ENCODE measurements at places on chromosomes 6 and 20. TPM values are rescaled to one million over a fixed set of nuclear protein-coding genes. Genes with fewer than 3 reads are reported as not detected.

Gene MTFR2
- 2.2 TPM for total RNA-seq

Gene GLP1R
- not detected for total RNA-seq

Gene CDSN
- total RNA-seq = not detected

GRCh38 chr6:145845557-145845956 lies 31.0 kb upstream of the FBXO30 start:
- no peak overlapping the region for H3K4me3 ChIP-seq
- no peaks in the 10 kb centered on the region for H3K36me3 ChIP-seq
- no peak overlapping the region for H3K27ac ChIP-seq
- H3K27me3 ChIP-seq = no peaks in the 10 kb centered on the region

- H3K27me3 ChIP-seq = no peaks in the 10 kb centered on the region
- peak overlapping the region; percentile 81 for H3K27ac ChIP-seq
Observed at GRCh38 chr6:53795702-53796450, 1.1 kb downstream of the LRRC1 start.

DNA sequence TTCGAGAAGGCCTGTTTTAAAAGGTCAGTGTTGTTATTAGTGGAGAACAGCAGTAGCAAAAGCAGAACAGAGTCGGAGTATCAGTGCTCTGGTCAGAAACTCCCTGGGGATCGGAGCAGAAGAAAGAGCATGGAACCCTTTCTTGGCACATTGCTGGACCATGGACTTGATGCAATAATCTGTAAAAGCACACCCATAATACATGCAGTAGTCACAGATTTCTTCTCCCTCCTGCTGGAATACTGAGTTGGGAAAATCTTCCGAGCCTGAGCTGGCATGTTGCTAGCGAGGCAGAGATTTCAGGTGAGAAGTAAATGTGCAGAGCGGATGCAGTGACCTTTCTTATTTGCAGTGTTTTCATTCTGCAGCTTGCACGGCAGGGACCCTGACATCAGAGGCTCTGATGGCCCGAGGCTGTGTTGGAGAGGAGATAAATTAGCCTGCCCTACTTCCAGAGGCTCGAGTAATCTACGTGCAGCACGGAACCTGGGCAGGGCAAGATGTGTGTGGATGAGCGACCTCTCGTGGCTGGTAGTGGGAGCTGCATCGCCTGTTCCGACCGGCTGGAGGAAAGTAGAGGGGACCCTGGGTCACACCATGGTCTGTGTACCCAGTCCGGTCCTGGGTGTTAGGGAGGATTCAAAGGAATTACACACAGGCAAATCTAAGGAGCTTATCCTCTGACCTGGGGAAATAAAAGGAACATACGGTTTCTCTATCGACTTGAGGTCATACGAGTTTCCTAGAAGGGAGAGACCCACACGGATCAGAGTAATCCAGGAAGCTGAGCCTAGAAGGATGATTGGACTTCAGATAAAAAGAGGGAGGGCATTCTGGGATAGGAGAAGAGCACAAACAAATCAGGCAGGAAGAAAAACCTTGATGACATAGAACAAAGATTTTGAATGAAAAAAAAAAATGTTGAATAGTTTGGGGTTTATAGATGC lies 137.0 kb upstream of the STMND1 start:
- DNase-seq = peak; percentile 65
- no peak overlapping the region for H3K4me3 ChIP-seq
- no peaks in the 10 kb centered on the region for H3K27me3 ChIP-seq
- no peak overlapping the region for H3K27ac ChIP-seq

DNA sequence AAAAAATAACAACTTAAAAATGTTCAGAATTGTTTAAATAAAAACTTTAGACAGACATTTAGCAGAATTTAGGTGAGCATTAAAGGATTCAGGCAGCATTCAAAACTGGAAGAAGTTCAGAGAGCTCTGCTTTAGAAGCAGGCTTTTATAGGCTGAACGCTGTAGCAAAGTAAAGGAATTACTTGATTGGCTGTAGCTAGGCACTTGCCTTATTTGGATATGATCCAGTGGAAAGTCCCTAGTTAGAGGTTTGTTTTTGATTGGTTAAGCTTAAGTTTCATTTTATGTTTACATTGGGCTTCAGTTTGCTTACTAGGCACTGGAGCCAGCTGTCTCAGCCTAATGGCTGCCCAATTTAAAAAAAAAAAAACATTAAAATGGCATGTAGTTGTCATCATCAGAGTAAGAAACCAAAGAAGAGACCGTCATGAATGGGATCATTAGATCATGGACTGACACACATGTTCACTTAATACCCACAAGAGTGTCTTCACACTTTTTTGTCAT lies 65.1 kb downstream of the CBFA2T2 start:
- no peaks in the 10 kb centered on the region for H3K36me3 ChIP-seq
- peak overlapping the region; percentile 48 for H3K27ac ChIP-seq
- no peaks in the 10 kb centered on the region for H3K27me3 ChIP-seq
- H3K4me1 ChIP-seq = no peaks in the 10 kb centered on the region
- peak; percentile 45 for DNase-seq
- H3K4me3 ChIP-seq = no peak overlapping the region

- H3K4me3 ChIP-seq = no peak overlapping the region
- no peak for DNase-seq
- H3K36me3 ChIP-seq = no peaks in the 10 kb centered on the region
Observed at GRCh38 chr6:157571269-157571668, 190.3 kb downstream of the ZDHHC14 start.

DNA sequence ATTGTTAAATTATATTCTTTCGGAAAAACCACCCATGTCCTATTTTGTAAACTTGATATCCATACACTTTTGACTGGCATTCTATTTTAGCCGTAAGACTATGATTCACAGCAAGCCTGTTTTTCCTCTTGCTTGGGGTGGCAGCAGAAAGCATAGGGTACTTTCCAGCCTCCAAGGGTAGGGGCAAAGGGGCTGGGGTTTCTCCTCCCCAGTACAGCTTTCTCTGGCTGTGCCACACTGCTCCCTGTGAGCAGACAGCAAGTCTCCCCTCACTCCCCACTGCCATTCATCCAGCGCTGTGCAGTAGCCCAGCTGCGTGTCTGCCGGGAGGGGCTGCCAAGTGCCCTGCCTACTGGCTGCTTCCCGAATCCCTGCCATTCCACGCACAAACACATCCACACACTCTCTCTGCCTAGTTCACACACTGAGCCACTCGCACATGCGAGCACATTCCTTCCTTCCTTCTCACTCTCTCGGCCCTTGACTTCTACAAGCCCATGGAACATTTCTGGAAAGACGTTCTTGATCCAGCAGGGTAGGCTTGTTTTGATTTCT lies 2.1 kb upstream of the ESR1 start:
- H3K27ac ChIP-seq = no peak overlapping the region
- no peak for DNase-seq
- H3K4me1 ChIP-seq = no peaks in the 10 kb centered on the region

- H3K27me3 ChIP-seq = no peaks in the 10 kb centered on the region
- H3K4me1 ChIP-seq = no peaks in the 10 kb centered on the region
- no peaks in the 10 kb centered on the region for H3K36me3 ChIP-seq
- H3K4me3 ChIP-seq = no peak overlapping the region
- no peak overlapping the region for H3K27ac ChIP-seq
- DNase-seq = no peak
Observed at GRCh38 chr6:148837941-148838340, 91.1 kb downstream of the UST start.

DNA sequence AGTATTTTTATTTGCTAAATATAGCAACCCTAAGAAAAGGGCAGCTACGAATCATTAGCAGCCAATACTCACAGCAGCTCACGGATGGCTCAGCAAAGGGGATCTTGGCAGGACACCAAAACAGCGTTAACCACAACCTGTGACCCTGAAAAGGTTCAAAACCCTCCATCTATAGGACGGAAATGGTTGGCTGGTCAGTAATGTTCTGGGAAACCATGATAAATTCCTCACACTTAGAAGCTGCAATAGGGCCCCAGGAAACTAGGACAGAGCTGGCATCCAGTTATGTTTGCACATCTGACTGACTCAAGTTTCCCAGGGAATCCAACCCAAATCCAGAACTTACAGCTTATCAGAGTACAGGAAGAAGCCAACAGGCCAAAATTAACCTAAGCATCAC lies 30.9 kb upstream of the PTPRT start:
- no peaks in the 10 kb centered on the region for H3K36me3 ChIP-seq
- H3K27me3 ChIP-seq = no peaks in the 10 kb centered on the region
- H3K27ac ChIP-seq = no peak overlapping the region

GRCh38 chr6:47669684-47670513 lies 28.5 kb upstream of the ADGRF4 start:
- H3K27me3 ChIP-seq = no peaks in the 10 kb centered on the region
- H3K36me3 ChIP-seq = no peaks in the 10 kb centered on the region
- no peak overlapping the region for H3K27ac ChIP-seq
- no peaks in the 10 kb centered on the region for H3K4me1 ChIP-seq
- no peak for DNase-seq

DNA sequence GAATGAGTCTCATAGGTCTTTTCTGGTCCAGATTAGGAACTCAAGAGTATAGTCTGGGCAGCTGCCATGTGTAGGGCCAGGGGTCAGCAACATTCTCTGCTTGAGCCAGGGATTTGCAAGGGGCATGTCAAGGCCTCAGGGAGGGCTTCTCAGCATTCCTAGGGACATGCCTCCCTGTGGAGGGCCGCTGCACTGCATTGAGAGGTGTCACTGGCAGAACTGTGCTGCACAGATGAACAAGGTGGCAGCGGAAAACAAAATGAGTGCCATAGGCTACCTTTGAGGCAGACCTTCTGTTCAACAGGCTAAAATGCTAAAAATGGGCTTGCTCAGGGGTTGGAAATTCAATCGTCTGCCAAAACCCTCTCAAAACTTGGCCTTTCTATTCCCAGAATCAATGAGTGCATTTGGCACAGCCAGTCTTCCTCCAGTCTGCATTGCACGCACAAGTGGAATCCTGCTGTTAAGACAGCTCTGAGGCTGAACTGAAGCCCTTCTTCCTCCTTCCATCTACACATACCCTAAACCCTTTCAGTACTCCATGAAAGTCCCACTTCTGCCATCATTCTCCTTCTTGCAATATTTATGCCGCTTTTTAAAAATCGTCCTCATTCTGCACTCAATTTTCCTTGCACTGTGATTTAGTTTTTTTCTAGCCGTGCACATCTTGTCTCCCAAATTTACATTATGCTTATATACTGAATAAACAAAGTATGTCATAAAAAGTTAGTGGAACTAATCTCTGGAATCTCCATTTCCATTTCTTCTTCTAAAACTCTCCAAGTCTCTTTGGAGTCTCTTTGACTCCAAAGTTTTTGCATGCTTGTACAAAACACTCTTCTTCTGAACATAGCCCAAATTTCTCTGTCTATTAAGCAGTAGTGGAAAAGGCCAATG lies 51.7 kb downstream of the SLC26A8 start:
- H3K4me3 ChIP-seq = no peak overlapping the region
- H3K4me1 ChIP-seq = no peaks in the 10 kb centered on the region
- no peaks in the 10 kb centered on the region for H3K27me3 ChIP-seq
- H3K27ac ChIP-seq = no peak overlapping the region

DNA sequence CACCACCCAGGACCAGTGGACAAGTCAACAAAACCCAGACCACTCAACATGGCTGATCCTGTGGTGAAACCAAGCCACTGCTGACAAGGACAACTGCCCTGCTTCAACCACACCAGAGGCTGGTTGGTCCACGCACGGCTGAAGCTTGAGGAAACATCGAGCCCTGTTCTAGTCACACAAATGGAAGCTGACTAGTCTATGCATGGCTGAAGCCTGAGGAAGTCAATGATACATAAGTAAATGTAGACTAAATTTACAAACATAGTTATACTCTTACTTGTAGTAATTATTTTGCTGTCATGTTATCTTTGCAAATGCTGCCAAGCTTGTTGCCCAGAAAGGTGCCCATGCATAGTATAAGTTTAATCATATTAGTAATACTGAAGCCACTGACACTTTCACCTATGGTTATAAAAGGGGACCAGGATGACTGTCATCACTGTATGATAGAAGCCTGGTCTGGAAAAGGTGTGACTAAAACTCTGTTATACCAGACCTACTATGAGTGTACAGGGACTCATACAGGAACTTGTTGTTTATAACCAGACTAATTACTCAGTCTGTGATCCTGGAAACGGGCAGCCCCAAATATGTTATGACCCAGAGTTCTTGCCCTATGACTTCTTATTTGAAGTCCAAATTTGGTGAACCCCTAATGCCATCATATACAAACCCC lies 5.6 kb downstream of the IL22RA2 start:
- no peaks in the 10 kb centered on the region for H3K27me3 ChIP-seq
- no peak for DNase-seq
- H3K4me3 ChIP-seq = no peak overlapping the region
- no peaks in the 10 kb centered on the region for H3K4me1 ChIP-seq
- no peak overlapping the region for H3K27ac ChIP-seq

- peak overlapping the region; percentile 95 for H3K27ac ChIP-seq
- no peaks in the 10 kb centered on the region for H3K36me3 ChIP-seq
- peaks cover 13% of the 10 kb centered on the region for H3K4me1 ChIP-seq
- H3K4me3 ChIP-seq = peak overlapping the region; percentile 96
- no peaks in the 10 kb centered on the region for H3K27me3 ChIP-seq
Observed at GRCh38 chr6:166955865-166956443, 396 bp downstream of the RNASET2 start.

DNA sequence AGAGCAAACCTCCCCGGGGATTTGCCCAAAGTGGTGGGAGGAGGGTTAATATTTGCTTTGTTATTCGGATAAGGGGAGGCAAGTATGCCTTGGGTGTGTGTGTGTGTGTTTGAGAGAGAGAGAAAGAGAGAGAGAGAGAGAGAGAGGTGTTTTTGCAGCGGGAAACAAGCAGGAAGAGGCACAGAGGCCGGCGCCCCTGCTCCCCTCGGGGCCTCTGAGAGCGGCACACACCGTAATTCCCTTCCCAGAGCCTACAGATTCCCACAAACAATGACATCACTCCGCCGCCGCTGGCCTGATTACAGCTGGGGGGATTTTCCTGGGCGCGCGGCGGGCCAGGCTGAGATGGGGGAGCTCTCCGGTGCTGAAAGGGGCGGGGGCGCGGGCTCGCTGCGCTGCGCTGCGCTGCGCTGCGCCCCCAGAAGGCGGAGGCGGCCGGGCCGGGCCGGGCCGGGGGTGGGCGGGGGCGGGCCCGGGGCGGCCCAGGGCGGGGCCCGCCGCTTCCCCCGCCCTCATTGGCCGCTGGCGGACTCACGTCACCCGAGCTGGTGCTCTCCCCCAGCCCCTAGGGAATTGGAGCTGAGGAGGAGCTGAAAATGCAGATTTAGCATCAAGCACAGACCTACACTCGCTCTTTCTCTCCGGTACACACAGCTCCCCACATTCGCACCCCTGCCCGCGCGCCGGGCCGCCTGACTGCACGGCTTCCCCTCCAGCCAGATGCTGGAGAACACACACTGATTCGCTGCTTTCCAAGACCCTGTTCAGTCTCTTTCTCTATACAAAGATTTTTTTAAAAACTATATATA lies at the start of gene PCSK2:
TSS of gene PCSK2 (plus strand) at position 631 of the 809 bp plus-strand sequence. CDS start 266 bp downstream, outside the sequence.
- peaks cover 30% of the 10 kb centered on the region for H3K27me3 ChIP-seq
- no peak within 1 kb of the TSS for H3K27ac ChIP-seq
- H3K36me3 ChIP-seq = no peaks in the 10 kb centered on the region

DNA sequence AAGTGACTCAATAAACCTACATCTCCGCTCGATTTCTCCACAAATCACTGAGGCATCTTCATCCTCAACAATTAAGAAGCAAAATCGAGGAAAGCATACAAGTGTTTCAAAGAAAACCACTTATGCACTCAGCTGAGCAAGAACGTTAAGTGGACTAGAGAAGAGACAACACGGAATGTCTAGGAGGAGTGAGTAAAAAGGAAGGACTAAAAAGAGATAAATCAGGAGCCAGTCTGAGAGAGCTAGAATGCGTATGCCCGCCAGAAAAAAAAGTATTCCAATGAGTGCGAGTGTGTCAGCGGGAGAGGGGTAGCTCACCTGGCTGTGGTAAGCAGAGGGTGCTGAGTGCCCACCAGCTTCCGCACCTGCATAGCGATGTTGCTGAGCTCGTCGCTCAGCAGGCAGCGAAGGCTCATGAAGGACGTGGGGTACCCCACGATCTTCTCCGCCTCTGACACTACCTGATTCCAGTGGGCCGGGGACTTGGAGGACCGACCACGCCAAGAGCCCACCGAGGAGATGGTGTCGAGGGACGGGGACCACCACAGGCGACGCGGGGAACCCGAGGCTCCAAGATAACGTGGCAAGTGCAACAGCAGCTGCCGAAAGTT lies 587 bp downstream of the PDSS2 start:
- H3K4me1 ChIP-seq = no peaks in the 10 kb centered on the region
- peak overlapping the region; percentile 99 for H3K4me3 ChIP-seq
- no peak for DNase-seq

All from colonic mucosa (tissue), 4 donors.